ENCODE measurements at places on chromosomes 5 and 9.

DNA sequence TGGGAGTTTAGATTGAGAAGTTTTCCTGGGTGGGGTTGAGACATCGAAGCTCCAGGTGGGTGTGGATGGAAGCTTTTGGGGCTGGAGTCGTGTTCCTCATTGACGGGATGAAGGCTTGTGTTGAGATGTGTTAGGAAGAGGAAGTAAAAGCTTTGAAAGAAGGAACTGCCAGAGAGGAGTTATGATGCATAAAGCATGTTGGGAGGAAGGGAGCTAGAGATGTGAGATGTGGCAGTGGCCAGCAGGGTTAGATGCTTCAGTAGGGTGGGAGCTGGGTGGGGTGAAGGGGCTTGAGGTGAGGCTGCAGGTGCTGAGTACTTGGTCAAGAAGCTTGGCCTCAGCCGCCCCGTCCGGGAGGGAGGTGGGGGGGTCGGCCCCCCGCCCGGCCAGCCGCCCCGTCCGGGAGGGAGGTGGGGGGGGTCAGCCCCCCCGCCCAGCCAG, 56.7 kb downstream of the HSPA4 start:
- DNase-seq, result no peak

DNA sequence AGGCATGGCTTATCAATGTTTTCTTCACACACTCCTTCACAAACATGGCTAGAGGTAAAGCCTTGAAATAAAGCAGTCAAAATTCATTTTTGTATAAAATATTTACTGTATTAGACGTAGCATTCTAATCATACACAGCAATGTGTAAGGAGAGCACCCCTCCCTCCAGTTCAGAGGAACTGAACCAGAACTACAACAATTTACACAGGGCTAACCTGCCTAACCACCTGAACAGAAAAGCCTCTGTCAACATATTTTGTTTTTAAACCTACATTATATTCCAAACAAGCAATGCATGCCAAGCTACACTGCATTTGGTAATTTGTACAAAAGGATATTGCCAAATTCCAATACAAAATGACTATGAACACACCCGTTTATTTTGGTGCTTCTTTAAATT, 41.6 kb downstream of the MLLT3 start:
- DNase-seq, result peak; percentile 43

GRCh38 chr5:122192497-122193496, 63.5 kb downstream of the ZNF474 start:
- DNase-seq, result peak; percentile 65

DNA sequence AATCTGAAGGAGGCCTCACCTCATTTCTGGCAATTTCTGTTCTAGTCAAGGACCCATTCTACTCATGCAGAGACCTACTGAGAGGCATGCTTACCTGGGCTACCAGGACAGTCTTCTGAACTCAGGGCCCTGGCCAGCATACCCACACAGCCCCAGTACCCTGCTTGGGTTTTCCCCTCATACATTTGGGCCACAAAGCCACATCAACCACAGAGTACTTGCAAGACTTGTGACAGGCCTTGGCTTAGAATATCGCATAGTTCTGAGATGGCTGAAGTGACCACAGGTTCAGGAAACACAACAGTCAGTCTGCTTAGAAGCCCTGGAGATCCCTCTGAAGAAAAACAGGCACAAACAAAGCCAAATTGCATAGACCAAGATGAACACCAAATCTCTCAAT, 758.8 kb upstream of the CDH9 start:
- no peak for DNase-seq

DNA sequence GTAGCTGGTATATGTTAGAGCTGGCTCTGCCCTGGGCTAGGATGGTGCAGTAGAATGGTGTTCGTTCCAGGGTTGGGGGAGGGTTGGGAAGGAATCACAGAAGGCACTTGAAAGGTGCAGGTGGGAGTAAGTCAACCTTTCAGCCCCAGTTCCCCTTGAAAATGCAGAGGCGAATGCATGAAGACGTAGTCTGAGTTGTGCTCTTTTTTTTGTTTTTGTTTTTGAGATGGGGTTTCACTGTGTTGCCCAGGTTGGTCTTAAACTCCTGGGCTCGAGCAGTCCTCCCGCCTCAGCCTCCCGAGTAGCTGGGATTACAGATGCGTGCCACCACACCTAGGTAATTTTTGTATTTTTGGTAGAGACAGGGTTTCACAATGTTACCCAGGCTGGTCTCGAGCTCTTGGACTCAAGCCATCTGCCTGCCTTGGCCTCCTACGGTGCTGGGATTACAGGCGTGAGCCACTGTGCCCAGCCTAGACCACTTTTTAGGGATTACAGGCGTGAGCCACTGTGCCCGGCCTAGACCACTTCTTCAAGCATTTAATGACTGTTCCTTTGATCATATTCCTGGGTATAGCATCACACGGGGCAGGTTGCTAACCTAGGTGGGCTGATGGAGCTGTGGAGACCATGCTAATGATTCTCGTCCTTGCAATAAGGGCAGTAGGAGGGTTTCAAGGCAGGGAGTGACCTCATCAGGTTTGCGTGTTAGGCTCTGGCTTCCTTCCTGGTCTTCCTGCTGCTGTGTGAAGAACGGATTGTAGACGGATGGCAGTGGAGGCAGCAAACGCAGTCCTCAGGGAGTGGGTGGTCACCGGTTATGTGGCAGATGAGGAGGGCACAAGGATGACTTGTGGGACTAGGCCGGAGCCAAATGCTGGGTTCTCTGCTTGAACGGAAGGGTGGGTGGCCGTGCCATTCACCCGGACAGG, 13.7 kb downstream of the EHMT1 start:
- DNase-seq, result no peak

DNA sequence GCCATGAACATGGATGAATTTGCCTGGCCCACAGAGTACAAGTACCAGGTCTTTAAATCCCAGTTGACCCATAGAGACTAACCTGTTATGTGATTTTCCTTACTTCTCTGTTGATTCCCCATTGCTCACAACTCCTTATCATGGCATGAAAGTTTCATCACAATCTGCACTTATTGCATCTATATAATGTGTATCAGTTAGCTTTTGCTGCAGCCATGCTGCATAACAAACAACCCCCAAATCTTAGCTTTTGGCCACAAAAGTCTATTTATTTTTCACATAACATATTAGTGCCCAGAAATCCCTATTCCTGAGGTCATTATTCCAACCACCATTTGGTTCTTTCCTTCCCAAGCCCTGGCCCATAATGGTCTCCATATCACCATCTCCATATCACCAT, 3.7 kb downstream of the GGTA1 start:
- DNase-seq, result no peak

DNA sequence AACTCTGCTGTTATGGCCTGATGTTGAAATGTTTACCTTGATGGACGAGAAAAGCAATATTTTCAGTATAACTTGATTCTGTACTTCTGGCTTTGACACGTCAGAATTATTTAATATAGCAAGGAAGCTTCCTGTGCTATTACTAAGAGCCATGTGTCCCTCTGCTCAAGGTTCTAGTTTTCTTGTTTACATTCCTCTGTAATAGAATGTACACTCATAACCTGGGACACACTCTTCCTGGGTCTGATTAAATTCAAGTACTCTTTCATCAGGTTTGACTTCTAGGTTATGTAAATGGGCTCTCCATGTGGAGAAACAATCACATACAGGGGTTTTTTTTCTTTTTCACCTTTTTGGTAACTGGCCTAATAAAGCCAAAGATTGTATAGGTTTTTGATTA, 33.1 kb downstream of the GTF3C4 start:
- peak; percentile 56 for DNase-seq

DNA sequence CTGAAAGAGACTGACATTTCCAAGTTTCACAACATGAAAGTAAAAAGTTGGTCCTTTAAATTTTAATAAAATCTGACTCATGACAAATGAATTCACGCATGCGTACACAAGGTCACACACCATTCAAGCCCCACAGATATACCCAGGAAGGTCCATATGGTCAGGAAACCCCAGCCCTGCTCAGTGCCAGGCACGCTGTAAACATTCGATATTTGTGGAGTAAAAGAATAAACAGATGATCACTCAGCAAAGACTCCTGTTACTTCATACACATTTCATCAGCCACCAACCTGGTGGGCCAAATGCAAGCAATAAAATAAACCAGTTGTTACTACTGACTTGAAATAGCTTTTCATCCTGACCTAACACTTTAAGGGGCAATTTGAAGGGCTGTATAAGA, 158.0 kb upstream of the RETREG1 start:
- DNase-seq, result no peak

- peak; percentile 30 for DNase-seq
Observed at GRCh38 chr5:1414311-1415058, 30.8 kb downstream of the SLC6A3 start.

- DNase-seq, result peak; percentile 50
Observed at GRCh38 chr5:141876628-141877355, 1.4 kb downstream of the PCDH1 start.

DNA sequence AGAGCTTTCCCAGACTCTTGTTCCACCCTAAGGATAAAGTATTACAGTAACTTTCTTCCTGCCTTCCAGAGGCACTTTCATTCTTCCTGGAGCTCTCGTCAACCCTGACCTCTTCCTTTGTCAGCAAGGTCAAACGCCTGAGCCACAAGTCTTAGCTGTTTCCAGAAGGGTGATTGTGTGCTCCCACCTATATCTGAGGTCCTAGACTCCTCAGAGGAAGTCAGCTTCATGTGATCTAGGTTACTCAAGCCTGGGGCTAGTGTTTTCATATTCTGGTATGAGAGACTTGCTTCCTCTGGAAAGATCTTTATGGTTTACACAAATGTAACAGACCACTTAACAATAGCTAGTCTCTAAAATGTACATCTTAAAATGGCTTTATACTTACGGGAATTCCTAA, 5.4 kb upstream of the FAM120A start:
- no peak for DNase-seq

- DNase-seq, result no peak
Observed at GRCh38 chr9:88871669-88872068, 119.6 kb upstream of the S1PR3 start.

GRCh38 chr5:62029303-62029702, 276.7 kb upstream of the KIF2A start:
- DNase-seq, result peak; percentile 42

DNA sequence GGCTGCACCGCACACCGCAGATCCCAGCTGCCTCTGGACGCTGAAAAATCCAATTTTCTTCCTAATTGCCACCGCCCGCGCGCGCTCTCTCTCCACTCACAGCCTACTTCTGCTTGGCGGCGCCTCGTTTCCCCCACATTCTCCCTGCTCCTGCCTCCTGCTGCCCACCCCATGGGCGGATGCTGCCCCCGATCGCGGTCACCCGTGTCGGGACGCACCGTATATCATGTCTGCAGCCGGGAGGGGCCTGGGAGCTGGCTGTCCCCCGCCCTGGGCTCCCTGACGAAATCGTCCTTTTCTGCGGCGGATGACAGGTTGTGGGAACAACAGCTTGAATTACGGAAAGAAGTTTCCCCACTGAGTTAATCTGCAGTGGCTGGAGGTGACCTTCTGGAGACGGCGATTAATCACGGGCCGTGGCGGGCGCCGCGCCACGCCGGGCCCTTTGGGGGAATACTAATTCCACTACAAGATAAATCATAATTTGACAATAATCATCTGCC, 36.3 kb upstream of the PSD2 start:
- no peak for DNase-seq

GRCh38 chr9:26219961-26220360, 541.7 kb upstream of the TUSC1 start:
- no peak for DNase-seq

- no peak for DNase-seq
Observed at GRCh38 chr5:40277161-40277906, 402.4 kb upstream of the PTGER4 start.

DNA sequence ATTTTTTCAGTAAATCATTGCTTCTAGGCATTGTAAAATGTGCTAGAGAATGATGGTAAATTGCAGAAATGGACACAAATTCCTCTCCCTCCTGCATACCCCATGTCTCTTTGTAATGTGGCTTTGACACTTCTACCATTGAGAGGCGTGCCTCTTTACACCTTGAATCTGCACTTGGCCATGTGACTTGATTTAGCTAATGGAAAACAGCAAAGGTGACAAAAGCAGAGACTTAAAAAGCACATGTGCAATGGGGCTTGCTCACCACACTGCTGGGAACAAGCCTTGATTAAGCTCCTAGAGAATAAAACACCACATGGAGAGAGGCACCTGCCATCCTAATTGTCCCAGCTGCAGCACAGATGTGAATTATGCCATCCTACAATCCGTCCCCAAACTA, 69.9 kb upstream of the NAA35 start:
- no peak for DNase-seq

DNA sequence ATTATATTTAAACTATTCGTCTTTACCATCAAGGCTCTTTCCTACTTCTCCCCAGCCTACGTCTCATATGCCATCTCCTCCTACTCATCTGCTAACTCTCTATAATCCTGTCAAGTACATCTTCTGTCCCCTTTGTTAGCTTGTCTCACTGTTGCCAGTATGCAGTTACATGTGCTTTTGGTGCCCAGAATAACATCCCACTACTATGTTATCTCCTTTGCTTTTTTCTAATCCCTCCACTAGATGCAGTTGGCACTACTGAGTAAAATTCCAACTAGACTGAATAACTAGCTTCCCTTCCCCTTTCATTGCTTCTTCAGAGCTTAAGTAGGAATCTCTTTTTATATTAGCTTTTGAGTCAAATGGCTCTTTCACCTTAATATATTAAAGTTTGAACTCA, 3.0 kb upstream of the ARRDC3 start:
- no peak for DNase-seq

GRCh38 chr5:34062419-34062818, 19.4 kb upstream of the C1QTNF3 start:
- no peak for DNase-seq

GRCh38 chr9:3830291-3830690, 304.5 kb upstream of the RFX3 start:
- DNase-seq, result peak; percentile 36

DNA sequence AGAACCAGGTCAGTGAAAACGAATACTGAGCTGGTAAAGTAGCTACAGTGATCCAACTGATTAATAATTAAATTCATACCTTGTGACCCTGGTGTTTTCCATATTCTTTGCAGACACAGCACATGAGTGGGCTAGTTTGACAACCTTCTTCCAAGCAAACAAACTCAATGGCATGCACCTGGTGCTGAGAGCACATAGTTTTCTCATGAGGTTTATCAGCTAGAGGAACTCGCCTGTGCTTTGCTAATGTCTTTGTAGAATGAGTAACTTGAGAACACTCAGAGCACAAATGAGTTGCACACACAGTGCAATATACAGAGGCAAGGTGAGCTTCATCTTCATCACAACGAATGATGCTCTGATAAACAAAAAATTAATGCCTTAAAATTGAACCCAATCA, 12.6 kb downstream of the TRIM23 start:
- peak; percentile 43 for DNase-seq

DNA sequence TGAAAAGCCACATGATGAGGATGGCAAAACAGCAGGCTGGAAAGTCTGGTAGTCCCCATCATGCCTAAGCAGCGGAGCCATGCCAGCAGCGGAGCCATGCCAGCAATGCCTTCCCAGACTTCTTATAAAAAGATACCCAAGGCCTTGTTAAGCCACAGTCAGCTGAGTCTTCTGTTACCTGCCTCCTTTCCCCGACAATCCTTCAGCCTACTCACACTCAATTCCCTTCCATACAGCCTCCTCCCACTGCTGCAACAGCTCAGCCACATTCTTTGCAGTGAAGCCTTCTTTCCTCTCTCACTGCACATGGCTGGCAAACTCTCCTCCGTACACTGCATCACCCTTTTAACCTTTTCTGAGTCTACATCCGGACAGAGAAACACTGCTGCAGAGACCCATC, 114.9 kb downstream of the AUH start:
- DNase-seq, result no peak

Data from PC-3 (cell line).